ENCODE measurements at places on chromosomes 7 and 10.

DNA sequence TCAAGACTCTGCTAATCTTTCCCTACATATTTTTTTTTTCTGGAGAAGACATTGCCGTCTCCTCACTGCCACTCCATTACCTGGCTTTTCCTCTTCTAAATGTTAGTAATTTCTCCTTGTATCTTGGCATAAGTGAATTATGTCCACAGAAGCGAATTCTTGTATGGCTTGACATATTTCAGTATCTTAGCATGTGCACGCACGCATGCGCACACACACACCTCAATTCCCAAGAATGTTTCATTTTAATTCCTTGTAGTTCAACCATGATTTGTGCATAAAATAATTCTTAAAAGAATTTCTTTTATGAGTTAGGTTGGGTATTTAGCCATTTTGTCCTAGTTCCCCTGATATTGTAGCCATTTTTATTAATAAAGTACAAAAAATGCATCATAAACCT is 301.2 kb upstream of the MYO3A start:
- no peak for DNase-seq

GRCh38 chr10:43728425-43728824 is 79.7 kb upstream of the ZNF32 start:
- DNase-seq: no peak

- DNase-seq: no peak
These were observed 512.2 kb downstream of the GATA3 start for GRCh38 chr10:8566737-8567136.

GRCh38 chr7:4745971-4746919 is 29.2 kb upstream of the AP5Z1 start:
- DNase-seq: no peak

DNA sequence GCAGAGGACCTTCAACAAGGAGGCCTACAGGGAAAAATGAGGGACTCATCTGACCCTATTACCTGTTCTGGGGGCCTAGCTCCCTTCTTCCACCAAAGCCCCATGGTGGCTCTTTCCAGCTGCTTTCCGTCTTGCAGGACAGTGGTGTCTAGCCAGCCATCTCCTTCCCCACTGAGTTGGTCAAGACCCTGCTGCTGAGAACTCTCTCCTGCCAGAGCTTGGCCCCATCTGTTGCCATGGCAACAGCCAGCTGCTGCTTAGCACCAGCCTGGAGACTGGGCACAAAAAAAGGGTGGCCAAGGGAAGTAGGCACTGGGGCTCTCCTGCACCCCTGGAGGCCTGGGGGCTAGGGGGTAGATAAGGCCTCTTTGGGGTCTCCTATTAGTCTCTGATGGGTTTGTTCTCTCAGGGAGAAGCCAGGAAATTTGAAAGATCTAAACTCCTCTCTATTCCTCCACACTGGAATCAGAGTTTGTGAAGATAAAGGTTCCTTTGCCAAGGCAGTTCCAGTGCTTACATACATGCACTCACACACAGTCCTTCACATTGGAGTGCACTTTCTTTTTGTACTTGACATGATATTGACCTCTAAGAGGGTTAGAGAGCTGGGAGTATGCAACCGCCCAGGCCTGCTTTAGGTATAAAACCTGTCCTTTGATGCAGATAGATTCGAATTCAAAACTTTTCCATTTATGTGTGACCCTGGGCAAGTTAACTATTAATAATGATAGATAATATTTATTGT is 15.8 kb downstream of the TSPAN33 start:
- DNase-seq: no peak

GRCh38 chr7:151704299-151704959 is 172.5 kb downstream of the PRKAG2 start:
- DNase-seq: no peak

- DNase-seq: no peak
These were observed 124.0 kb downstream of the CNNM2 start for GRCh38 chr10:103042129-103042528.

GRCh38 chr10:22713853-22714478 is 412 bp downstream of the PIP4K2A start:
- no peak for DNase-seq

DNA sequence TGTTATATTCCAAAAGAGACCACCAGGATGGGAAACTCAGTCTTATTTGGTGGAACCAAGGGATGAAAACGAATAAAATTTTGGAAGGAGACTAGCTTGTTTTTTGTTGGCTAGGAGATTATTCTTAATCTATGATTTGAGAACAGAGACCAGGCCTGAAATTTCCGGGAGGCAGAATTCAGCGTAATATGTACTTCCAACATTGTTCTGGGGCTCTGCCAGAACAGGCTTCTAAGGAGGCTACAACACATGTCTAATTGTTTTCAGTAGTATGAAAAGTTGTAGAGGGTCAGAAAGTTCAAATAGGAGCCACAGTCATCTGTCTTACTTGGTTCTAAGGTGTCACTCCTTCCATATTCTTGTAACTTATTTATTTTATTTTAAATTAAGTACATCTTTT is 1.7 kb downstream of the DDX21 start:
- no peak for DNase-seq
